ENCODE measurements at places on chromosomes 11 and 22.

DNA sequence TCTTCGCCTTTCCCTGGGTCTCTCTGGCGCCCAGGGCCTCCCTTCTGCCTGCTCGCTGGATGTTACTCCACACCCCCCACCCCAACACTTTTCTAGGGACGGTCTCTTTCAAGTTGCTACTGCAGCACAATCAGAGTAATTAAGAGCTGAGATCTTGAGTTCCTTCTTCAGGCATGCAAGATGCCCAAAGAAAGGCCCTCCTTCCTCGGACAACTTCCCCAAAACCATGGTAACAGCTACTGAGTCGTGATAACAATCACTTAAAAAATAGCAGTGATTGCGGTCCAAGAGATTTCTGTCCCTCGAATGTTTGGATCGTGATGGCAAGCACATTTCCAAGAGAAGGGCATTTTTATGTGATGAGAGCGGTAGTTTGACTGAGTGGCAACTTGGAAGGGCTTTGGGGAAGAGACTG lies 638 bp upstream of the TENM4 start:
- no peak for DNase-seq

DNA sequence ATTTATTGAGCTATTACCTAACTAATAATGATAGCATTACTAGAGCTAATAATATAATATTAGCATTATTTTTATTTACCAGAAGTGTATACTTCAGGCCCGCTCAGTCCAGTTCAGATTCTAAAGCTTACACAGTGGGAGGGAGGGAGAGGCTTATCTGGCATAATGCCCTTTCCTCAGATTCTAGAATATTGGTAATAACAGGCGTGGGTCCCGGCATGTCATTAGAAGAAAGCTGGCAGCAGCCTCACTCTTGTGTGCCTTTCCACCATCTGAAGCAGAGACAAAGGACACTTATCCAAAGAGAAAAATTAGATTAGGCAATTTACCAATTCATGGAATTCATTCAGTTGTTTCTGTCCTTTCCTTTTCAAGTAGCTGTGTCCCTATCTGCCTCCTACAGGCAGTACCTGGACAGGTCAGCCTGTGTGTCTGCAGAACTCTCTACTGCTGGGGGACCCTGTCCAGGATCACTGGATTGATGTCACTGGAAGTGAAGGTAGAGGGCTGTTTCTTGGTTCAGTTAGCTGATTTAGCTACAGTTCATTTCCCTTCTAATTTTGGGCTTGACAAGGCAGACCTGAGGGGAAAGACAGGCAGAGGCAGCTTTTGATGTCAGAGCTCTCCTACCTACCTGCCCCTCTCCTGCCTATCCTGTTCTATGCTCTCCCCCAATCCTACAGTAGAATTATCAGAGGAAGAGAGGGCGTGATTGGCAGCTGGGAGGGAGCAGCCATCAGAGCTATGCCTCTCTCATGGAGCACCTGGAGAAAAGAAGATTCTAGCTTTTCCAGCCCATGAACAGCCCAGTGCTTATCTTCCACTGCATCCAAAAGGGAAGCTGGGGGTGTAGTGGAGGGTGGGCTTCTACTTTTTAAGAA lies 20.3 kb upstream of the CCDC90B start:
- no peak for DNase-seq

DNA sequence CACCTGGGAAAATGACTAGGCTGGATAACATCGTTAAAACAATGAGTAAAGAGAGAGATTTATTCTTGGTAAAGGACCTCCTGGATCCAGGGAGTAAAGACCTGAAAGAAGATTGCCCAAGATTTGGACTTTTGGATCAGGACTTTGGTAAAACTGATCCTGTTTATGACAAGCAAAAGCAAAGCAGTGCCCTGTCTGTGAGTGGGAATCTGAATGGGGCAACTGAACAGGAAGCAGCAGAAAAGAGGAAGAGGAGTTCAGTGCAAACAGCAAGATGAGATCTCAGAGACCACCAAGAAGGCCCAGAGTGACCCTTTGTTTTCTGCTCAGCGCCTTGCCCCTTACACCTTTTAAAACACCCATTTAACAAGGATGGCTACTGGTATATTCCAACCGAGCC lies 122.0 kb downstream of the VPREB1 start:
- no peak for DNase-seq

- DNase-seq = no peak
These were observed 39.3 kb downstream of the CEP295 start for GRCh38 chr11:93700830-93701229.

DNA sequence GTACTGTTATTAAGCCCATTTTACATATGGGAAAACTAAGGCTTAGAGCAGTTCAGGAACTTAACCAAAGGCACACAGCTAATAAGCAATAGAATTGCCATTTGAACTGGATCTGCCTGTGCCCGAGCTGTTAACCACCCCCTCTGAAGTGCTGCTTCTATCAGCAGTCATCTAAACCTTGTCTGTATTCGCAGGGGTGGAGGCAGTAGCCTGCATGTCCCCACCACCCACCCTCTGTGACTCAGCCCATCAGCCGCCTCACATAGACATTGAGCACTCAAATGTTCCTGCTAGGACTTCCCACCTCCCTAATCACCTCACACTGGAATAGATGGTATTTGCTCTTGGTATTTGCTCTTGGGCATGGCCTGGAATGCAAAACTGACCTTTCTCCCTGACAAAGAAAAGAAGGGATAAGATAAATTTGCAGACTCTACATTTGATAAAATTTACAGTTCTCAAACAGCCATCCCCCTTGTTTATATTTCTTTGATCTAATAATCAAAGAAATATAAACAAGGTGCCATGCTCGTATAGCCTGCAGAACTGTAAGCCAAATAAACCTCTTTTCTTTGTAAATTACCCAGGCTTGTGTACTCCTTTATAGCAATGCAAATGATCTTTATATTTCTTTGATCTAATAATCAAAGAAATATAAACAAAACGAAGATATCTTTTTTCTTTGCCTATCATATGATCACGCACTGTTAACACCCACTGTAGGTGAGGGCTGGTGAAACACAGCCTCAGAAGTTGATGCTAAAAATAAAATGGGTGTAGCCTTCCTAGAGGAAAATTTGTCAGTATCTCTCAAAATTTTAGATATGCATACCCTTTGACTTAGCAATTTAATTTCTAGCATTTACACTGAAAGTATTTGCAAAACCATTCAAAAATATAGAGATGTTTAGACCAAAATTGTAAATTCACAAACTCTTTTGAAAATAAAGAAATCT lies 15.9 kb downstream of the DKK3 start:
- DNase-seq = no peak

Data from CD8-positive, alpha-beta memory T cell (primary cell).